ENCODE measurements at places on chromosomes 4 and X.

GRCh38 chr4:39054497-39054896 lies 7.5 kb upstream of the KLHL5 start:
- peak; percentile 67 for ATAC-seq

- ATAC-seq: no peak
Measured at GRCh38 chr4:174714393-174715211, 114.4 kb downstream of the GLRA3 start.

- no peak for ATAC-seq
Measured at GRCh38 chr4:45795135-45795534, 328.7 kb downstream of the GABRG1 start.

DNA sequence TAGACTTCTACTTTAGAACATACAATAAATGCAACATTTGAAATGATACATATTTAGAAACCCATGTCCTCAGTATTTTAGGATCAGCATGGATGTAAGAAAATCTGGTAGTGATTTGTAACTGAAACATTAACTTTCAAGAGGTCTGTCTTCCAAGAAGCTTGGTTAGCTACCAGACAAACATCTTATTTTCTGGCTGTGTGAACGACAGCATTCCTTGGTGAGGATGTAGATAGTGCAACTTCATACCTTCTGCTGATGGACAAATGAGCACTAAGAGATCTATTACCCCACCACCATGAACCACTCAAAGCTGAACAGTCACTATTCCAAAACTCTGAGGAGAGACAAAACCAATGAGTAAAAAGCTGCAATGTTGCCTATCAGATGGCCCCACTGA lies 212.7 kb downstream of the FBXW7 start:
- no peak for ATAC-seq

DNA sequence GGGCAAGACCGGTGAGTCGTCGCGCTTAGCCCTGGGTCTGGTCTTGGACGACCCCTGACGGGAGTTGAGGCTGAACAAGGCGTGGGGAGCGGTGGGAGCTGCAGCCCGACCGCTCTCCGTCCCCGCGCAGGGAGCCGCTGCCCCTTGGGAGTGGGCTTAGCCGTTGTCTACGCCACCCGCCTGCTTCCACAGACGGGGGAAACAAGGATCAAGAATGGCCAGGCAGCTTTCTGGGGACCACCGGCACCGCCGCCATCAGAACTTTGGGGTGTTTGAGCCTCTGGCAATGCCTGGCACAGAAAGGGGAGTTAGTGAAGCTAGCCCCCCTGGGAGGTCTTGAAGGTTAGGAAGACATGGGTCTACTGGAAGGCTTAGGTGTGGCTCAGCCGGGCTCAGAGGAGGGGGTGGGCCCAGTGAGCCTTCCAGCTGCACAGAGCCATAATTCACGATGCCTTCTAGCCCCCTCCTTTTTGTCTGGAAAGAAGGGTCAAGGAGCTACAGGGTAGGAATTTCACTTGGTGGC lies 583 bp downstream of the RASL11B start:
- ATAC-seq: no peak

DNA sequence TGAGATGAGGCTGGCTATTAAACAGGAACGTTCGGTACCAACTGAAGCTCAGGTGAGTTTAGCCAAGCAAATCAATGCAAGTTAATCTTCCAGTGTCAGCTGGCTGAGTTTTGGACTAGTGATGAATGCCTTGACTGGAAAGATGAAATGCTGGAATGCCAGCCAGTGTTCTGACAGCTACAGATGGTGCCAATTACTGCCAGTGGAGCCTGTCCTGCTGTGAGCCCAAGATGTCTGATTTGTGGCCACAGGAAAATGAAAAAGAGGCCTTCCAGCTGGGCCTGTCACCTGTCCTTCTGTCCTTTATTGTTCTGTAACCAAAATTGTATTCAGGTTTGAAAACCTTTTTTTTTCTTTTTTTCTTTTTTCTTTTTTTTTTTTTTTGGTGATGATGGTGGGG lies 223.1 kb downstream of the AFF2 start:
- no peak for ATAC-seq

- ATAC-seq: no peak
Measured at GRCh38 chrX:148885203-148885602, 384.8 kb downstream of the AFF2 start.

GRCh38 chr4:6467600-6467999 lies 4.8 kb downstream of the PPP2R2C start:
- no peak for ATAC-seq

DNA sequence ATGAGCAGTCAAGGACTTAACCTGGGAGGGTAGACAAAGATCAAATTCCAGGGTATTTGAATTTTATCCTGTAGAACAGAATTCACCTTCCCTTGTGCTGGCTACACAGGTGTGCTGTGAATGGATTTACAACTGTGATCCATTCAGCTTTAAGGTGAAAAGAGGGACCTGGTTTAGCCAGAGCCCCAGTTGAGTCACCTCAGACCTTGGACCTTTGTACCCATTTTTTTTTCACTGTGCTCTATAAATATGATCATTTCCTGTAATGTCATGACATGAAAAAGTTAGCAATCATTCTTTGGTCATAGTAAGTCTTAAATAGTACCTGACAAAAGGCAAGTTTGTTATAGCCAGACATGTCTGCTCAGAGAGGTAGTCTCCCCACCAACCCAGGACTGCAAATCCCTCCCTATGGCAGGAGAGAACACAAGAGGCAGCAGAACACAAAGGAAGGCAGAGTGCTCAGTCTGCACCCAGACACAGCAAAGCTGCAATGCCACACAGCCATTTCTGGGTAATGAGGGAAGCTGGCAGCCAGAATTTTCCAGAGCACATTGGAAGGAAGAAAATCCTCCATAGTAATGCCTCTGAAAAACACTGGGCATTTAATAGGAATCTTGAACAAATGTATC lies 77.9 kb downstream of the CXXC4 start:
- ATAC-seq: no peak

- no peak for ATAC-seq
Measured at GRCh38 chrX:79288733-79289132, 78.4 kb downstream of the ITM2A start.

DNA sequence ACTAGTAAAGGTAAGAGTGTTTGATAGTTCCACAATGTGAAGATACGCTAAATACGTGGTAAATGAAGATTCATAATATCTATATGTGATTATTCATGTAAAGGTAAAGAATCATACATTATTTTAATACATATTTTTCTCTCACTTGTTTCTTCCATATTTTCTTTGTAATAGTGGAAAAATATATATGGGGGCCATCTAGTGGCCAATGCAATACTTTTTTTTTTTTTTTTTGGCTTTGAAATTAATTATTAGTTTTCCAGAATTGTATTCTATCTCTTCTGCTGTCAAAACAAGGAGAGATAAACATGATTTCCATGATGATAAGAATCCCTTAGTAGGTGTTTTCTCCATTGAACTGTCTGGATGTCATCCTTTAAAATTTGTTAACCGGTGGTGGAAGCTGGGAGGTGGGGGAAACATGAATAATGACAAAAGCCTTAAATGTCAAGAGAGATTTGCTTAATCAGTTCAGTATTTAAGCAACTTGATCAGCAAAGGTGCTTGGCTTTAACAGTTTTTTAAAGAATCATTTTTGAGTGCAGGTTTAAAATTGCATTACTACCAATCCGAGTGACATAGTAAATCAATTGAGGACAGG lies 508.7 kb upstream of the HTR2C start:
- ATAC-seq: no peak

- no peak for ATAC-seq
Measured at GRCh38 chrX:69192603-69193002, 27.4 kb upstream of the PJA1 start.

DNA sequence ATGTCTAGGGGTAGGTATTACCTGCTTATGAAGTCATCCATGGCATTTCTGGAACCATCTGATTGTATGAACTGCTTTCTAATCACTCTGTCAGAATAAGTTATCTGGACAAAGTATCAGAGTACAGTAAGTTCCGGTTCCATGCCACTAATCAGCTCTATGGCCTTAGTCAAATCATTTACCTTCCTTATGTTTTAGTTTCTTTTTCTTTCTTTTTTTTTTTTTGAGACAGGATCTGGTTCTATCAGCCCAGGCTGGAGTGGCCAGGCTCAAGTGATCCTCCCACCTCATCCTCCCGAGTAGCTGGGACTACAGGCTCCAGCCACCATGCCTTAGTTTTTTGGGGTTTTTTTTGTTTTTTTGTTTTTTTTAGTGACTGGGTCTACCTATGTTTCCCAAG lies 11.5 kb downstream of the XIAP start:
- ATAC-seq: no peak

- no peak for ATAC-seq
Measured at GRCh38 chr4:4842476-4843441, 16.7 kb upstream of the MSX1 start.

GRCh38 chrX:95076449-95076848 lies 1402.4 kb downstream of the FAM133A start:
- ATAC-seq: no peak

DNA sequence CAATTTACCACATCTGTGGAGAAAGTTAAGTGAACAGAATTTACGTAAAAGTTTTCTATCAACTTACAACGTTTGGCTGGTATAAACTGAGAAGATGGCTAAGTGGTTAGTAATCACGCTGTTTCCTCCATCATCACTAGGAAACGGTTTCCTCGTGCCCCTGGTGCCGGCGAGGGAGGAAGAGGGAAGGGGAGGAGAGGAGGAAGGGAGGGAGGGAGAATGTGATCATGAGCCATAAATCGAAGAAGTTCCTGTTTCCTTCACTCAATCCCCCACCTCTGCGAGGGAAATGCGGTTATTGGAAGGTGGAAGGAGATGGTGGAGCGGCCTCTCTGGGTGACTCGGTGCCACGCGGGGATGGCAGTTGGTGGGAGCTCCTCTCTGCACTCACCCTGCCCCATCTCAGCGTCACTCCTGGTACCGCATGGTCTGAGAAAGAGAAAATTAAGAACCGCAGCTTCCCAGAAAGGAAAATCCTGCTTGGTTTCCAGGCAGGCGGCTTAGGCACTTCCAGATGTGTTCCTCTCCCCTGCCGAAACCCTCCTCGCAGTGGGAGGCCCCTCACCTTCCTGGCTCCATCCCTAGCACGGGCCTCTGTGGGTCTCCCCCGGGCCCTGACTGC lies 216.8 kb downstream of the AFAP1 start:
- no peak for ATAC-seq

GRCh38 chr4:40121515-40121914 lies 64.9 kb downstream of the N4BP2 start:
- ATAC-seq: no peak

GRCh38 chr4:55439023-55439422 lies 43.3 kb downstream of the TMEM165 start:
- ATAC-seq: no peak

DNA sequence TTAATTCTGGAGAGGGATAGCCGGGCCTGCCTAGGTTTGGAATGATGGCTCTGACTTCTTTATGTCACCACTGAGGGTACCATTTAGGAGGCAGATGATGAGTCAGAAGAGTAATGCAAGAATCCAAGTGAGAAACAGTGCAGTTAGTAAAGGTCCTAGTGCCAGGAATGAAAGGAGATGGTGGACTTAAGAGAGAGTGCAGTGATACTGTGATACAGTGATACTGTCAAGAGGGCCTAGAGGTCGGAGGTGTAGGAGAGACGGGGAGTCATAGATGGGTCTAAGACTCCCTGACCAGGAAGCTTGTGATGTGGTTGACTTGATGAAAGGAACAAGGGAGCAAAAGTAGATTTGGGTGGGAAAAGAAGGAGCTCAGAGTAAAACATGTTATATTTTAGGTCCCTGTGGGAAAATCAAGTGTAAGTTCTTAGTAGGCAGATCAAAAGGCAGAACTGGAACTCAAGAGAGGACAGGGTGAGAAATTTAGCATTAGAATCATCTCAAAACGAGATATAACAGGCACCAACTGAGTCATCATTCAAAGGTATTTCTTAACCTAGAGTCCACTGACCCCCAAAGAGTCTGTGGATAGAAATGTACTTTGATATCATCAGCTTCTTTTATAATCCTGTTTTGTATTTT lies 85.0 kb downstream of the NFKB1 start:
- ATAC-seq: no peak

DNA sequence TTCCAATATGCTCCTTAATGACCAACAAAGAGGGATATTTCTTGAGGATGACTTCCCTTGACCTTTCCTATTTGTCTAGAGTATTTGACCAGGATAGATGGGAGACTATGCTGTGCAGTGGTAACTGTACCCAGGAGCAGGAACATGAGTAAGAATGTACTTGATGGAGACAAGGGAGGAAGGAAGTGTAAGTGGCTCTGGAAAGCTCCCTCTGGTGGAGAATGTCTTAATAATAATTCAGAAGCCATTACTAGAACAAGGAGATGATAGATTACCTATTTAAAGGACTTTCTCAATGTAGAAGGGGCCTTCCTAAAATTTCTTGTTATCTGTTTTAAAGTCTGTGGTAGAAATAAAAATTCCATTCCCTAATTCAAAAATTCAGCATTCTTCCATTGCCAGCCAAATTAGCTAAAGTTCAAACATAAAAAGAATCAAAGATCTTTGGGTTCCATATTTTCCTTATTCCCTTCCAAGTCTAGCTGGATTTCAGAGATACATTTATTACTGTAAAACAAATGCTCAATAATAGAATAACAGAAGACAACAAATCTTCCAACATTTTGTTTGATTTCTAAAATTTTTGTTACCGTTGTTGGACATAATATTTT lies 83.8 kb downstream of the GRID2 start:
- peak; percentile 47 for ATAC-seq

DNA sequence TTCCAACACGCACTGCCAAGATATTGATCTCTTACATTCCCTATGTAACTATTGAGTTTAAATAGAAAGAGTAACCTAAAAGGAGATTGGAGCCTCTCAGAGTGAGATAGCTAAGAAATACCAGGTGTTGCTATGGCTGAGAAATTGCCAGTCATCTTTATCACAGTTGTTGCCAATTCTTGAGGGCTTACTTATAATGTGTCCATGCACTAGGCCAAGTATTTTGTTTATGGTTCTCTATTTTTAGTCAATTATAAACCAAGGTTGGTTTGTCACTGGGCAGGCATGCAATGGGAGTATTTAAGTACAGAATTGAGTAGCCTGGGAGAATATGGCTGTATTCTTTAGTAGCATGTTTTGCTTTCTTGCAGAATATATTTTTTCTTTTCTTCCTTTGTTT lies 201.6 kb downstream of the TEX13A start:
- no peak for ATAC-seq

GRCh38 chrX:136694431-136695087 lies 46.6 kb downstream of the CD40LG start:
- ATAC-seq: no peak

GRCh38 chr4:98260579-98261404 lies at the start of gene RAP1GDS1:
Gene RAP1GDS1, plus strand, starts transcription at chr4:98261384. Its CDS starts 182 bp downstream, at chr4:98261566.
- ATAC-seq: peak; percentile 89

DNA sequence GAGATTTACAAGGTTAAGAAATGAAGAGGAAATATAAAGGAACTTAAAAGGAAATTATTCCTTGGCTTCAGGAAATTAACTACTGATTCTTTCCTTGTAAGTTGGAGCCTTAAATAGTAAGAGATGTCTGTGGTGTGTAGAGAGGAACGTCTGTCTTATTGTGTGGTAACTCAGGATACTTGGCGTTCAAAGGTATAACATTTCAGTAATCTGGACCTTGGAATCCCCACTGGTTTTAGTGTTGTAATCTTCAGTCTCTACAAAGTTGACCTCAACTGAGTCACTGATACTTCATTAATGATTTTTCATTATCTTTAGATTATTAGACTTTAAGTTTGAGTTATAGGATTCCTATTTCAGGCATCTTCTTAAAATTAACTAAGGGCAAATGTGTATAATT lies 79.1 kb upstream of the LSM6 start:
- no peak for ATAC-seq
